Activated CD4-positive, alpha-beta T cell treated with anti-CD3 and anti-CD28 coated beads, Interleukin-2, amount 10 ng/mL, durations not matched to agents 24 days and 14 days (primary cell): ENCODE measurements at places on chromosomes 11 and 22. TPM values are rescaled to one million over a fixed set of nuclear protein-coding genes. Genes with fewer than 3 reads are reported as not detected.

DNA sequence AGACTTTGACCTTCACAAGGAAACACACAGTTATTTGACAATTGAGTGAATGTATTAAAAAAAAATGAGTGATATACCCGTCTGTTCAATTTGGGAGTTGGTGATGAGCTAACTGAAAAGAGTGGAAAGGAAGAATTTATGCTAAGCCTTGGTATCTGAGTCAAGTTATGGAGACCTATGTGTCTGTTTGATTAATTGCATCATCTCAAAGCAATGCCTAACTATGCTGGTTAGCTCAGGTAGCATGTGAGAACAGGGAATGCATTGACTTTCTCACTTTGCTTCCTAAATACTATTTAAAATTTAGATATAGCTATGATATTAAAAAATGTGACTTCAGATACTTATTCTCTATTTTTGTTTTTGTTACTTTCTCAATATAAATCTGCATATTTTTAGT, 110.5 kb downstream of the DDX10 start:
- H3K4me1 ChIP-seq = peaks cover 5% of the 10 kb centered on the region
- no peaks in the 10 kb centered on the region for H3K27me3 ChIP-seq
- H3K36me3 ChIP-seq = peaks cover 24% of the 10 kb centered on the region
- no peak for DNase-seq
- H3K4me3 ChIP-seq = no peak overlapping the region

DNA sequence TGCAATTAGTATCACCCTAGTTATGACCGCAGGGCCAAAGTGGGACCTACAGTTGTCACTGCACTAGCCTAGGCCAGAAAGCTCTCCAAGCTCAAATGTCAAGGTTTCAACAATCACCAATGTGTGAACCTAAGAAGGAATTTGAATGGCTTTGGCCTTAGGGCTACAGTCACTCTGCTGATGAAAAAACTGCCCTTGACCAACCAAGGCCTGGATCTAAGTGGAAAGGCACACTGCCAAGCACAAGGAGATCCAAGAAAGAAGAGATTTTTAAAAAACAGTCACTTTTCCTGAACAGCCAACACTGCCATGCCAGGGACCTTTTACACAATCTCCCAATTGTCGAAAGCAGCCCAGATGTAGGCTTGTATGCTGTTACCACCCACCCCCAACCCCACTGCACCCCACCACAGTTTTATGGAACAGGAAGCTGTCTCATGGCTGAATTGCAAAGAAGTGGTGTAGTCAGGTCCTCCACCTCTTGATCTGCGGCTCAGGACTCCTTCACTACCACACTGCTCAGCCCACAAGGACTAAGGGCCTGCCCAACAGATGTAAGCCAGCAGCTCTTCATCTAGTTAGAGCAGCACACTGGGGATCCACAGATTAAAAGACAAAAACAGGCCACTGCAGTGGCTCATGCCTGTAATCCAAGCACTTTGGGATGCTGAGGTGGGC, 32.9 kb downstream of the SMCO4 start:
- no peaks in the 10 kb centered on the region for H3K27me3 ChIP-seq
- peaks cover 29% of the 10 kb centered on the region for H3K4me1 ChIP-seq
- no peak for DNase-seq
- no peak overlapping the region for H3K4me3 ChIP-seq
- peaks cover 13% of the 10 kb centered on the region for H3K36me3 ChIP-seq
- peak overlapping the region; percentile 66 for H3K27ac ChIP-seq

- H3K36me3 ChIP-seq = no peaks in the 10 kb centered on the region
- no peaks in the 10 kb centered on the region for H3K4me1 ChIP-seq
- H3K4me3 ChIP-seq = no peak overlapping the region
Measured at GRCh38 chr11:17526326-17526725, 17.9 kb downstream of the USH1C start.

The HOATZ gene
- not detected in 2 replicates for total RNA-seq

GRCh38 chr22:49953027-49953679, 7.4 kb upstream of the PIM3 start:
- no peaks in the 10 kb centered on the region for H3K27me3 ChIP-seq
- peaks cover 2% of the 10 kb centered on the region for H3K4me1 ChIP-seq
- no peak for DNase-seq
- H3K4me3 ChIP-seq = no peak overlapping the region

The ME3 gene
- 12.2 and 12.9 TPM in 2 replicates for total RNA-seq

DNA sequence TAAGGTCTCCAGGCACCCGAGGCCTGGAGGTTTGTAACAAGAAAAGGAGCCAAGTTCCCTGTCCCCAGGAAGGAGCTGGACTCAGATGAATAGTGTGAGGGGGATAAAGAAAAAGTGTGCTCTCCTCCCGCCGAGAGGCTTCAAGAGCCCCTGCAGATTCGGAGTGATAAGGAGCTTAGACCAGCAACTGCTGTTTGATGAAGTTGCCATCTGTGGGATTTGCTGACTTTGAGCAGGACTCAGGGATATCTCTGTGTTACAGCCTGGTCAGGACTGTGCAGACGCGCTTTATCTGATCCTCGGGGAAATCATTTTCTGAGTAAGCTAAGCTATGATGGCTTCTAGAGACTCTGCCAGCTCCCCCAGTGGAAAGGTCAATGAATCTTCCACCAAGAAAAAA, 1017.0 kb downstream of the TBC1D22A start:
- H3K4me3 ChIP-seq = no peak overlapping the region
- no peak overlapping the region for H3K27ac ChIP-seq
- H3K4me1 ChIP-seq = no peaks in the 10 kb centered on the region

The APOA5 gene
- not detected in 2 replicates for total RNA-seq

- no peak overlapping the region for H3K4me3 ChIP-seq
- H3K4me1 ChIP-seq = no peaks in the 10 kb centered on the region
- no peak overlapping the region for H3K27ac ChIP-seq
- no peaks in the 10 kb centered on the region for H3K36me3 ChIP-seq
Measured at GRCh38 chr11:134561331-134561720, 149.3 kb upstream of the B3GAT1 start.

The OR5A1 gene
- total RNA-seq = not detected in 2 replicates

DNA sequence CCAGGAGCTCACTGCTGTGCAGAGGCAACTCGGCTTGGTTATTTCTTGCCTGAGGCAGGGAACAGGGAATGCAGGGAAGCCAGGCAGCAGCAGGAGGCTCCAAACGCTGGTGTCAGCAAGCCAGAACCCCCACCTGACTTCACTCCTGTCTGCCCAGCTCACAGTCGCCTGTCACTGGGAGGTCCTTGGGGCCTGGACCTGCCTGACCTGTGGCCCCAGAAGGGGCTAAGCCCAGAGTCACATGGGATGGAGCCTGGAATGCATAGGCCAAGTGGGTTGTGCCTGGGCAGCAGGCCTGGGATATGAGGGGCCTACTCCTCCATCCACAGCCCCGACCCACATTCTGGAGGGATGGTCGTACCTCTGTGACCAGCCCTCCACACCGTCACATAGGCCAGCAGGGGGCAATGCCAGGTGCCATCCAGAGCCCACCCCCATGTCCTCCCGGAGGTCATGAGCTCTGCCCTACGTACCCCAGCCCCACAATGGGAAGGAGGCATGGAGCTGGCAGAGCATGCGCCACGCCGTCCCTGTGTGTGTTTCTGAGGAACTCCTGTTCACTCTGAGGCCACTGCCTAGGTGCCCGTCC, 5.2 kb downstream of the RASSF7 start:
- H3K27ac ChIP-seq = no peak overlapping the region
- H3K4me1 ChIP-seq = peaks cover 20% of the 10 kb centered on the region
- peaks cover 18% of the 10 kb centered on the region for H3K36me3 ChIP-seq
- no peaks in the 10 kb centered on the region for H3K27me3 ChIP-seq
- H3K4me3 ChIP-seq = no peak overlapping the region

The APOA4 gene
- not detected in 2 replicates for total RNA-seq
